ENCODE measurements at places on chromosomes 5 and 9.

- no peak for DNase-seq
Observed at GRCh38 chr9:133460405-133461175, 812 bp downstream of the CACFD1 start.

GRCh38 chr9:69023650-69024049, 9.7 kb upstream of the PRKACG start:
- DNase-seq, result no peak

DNA sequence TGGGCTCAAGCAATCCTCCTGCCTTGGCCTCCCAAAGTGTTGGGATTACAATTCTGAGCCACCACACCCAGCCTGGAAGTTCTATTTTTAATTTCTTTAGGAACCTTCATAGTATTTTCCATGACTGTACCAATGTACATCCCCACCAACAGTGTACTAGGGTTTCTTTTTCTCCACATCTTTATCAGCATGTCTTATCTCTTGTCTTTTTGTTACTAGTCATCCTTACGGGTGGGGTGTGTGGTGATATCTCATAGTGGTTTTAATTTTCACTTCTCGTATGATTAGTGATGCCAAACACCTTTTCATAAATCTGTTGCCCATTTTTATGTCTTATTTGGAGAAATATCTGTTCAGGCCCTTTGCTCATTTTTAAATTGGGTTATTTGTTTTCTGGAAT, 123.0 kb upstream of the MEF2C start:
- DNase-seq, result no peak

- DNase-seq, result no peak
Observed at GRCh38 chr9:77215874-77216273, 38.5 kb downstream of the VPS13A start.

DNA sequence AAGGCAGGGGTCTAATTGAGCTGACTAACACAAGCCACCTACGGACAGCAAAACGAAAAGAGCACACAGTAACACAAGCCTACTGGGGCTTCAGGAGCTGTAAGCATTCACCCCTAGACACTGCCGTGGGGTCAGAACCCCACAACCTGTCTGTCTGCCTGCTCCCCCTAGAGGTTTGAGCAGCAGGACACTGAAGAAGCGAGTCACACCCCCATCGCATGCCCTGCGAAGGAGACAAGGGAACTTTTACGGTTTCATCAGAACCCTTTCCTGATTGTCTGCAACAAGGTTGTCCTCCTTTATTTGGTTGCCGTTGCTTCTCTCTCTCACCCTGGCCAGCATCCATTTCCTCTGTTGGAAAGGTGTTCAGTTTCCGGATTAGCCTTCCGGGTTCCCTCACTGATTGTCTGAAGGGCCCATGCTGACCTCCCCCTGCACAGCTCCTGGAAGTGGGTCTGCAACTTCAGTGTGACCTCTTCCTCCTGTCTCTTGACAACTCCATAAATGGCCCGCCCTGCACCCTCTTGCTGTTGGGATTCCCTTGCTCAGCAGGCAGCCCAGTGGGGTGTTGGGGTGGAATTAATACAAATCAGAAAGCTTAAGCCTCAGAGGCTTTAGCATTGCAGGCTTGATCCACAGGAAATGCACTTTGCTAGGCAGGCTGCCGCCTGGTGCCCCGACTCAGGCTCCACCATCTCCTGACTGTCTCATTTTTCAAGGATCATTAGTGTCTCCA, 258.9 kb upstream of the TLE4 start:
- DNase-seq, result no peak

DNA sequence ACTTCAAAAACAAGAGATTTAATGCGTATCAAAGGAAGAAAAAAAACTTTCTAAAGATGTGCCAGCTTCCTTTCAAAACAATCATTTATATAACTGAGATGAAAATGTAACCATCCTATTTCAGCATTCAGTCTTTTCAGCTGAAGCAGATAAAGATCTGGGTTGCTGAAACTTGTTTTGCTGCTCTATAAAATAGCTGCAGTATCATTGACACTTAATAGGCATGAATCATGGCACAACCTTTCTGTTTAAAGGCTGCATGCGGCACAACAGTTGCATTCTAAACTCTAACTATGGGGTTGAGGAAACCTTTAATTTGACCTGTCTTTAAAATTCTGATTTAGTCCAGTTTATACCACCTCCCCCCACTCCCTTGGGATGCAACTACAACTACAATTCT, 196.7 kb downstream of the MPDZ start:
- DNase-seq, result no peak

DNA sequence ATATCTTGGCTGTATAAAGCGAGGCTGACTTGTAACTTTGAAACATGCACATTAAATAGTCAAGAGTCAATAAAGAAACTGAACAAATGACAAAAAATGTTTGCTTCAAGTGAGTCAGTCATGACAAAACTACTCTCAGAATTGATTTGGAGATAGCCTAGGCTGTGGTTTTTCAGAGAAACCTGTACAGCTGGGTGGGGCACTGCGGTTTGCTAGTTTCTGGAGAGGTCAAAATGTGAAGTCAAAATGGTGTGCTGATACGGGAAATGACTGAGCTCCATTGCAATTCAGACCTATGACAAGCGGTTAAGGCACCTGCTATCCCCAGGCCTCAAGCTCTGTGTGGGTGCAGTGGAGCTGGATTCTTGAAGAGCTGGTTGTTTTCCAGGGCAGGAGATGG, 10.3 kb upstream of the CD180 start:
- peak; percentile 56 for DNase-seq

- no peak for DNase-seq
Observed at GRCh38 chr5:172691886-172692285, 50.8 kb downstream of the NEURL1B start.

GRCh38 chr5:172527559-172527958, 73.2 kb upstream of the SH3PXD2B start:
- DNase-seq, result no peak

GRCh38 chr5:100472091-100472490, 63.1 kb upstream of the FAM174A start:
- DNase-seq, result no peak

DNA sequence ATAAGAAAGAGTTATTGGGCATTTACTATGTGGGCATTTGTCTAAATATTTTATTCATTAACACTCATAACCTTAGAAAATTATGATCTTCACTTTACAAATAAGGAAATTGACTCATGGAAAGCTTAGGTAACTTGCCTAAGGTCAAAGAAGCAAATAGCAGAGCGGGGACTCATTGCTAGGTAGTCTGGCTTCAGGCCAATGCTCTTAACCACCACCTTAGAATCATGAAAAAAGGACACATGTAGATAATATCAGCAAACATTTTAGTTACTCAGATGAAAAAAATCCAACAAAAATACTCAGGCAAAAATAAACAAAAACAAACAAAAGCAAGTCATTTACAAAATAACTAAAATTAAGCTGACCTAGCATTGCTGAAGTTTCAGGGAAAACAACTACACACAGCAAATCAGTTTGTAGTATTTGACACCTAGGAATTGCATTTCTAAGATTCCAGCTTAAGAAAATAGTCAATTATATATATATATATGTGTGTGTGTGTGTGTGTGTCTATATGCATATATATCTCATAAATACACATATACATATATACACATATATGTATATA, 166.0 kb downstream of the HMHB1 start:
- no peak for DNase-seq

DNA sequence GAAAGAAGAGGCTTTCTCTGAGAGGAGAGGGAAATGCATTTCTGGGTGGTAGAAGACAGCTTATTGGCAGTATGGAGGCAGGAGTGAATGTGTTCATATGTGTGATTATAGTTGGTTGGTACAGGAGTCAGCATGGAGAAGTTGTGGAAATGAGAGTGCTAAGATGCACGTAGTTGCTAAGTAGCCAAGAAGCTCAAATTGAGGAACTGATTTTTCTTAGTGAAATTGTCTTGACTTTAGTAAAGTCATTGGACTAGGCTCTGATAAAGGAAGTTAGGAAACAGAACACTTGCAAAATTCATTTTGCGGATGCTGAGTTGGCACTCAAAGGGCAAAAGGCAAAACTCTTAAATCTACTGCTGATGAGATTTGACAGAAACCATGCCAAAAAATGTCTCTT, 158.9 kb upstream of the VCAN start:
- no peak for DNase-seq

DNA sequence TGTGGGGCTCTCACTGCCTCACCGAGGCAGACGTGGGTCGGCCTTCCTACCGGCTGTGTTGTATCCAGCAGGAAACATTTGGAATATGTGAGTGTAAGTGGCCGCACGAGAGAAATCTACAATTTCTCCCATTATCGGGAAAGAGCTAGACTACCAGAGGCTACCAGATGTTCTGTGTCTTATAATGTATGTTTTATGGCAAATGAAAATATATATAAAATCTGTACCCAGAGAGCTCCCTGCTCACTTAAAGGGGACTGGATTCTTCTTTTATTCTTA, 69.5 kb upstream of the PITX1 start:
- no peak for DNase-seq

DNA sequence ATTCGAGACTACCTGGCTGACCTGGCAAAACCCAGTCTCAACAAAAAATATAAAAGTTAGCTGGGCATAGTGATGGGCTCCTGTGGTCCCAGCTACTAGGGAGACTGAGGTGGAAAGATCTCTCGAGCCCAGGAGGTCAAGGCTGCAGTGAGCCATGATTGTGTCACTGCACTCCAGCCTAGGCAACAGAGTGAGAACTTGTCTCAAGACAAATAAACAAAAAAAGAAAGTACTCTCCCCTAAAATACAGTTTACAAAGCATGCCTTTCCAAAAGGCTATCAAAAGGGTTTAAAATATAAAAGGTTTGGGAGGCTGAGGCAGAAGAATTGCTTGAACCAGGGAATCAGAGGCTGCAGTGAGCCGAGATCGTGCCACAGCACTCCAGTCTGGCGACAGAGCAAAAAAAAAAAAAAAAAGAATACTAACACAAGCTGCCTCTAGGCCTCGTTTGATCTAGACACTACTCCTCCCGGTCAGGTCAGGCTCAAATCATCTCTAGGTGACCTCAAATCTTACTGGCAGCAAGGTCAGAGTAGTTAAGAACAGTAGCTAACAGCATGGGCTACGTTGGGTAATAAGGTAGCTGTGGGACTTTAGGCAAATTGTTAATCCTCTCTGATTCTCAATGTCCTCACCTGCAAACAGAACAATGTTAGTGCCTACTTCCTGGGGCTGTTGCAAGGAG, 9.3 kb downstream of the NAIF1 start:
- no peak for DNase-seq

DNA sequence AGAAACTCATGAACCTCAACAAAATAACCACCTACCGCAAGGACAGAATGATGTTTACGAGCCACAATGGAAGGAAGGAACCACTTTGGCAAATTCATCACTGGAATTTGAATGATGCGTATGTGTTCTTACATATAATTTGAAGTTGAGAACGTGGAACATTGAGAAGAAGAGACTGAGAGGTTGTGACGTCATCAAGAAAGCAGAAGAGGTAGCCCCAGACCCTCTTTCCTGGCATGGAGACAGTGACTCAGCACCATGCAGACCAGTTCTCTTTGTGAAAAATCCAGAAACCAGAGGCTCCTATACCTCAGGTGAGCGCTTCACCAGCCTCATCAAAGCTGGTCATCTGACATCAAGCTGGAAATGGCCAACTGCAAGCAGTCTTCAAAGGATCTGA, 124.5 kb downstream of the PDZD2 start:
- DNase-seq, result no peak

- no peak for DNase-seq
Observed at GRCh38 chr5:159877894-159878448, 38.3 kb upstream of the ADRA1B start.

- DNase-seq, result no peak
Observed at GRCh38 chr9:124084087-124084486, 72.5 kb downstream of the LHX2 start.

DNA sequence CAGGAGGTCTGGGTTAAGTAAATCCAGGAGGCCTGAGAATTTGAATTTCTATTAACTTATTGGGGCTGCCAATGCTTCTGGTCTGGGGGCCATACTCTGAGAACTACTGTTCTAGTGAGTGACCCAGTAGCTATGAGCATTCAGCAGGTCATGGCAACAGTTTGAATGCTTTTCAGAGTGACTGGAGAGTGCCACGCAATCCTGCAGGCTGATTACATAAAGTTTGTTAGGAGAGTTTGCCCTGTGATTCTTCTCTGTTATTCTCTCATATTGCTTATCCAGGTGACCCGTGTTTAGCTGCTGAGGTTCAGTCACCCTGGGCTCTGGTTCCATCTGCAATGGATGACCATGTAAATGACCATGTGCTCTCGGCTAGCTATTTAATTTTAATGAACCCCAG, 22.2 kb upstream of the TMED7 start:
- no peak for DNase-seq

- no peak for DNase-seq
Observed at GRCh38 chr5:177427211-177427822, 841 bp downstream of the GRK6 start.

GRCh38 chr5:34684281-34684979, 28.3 kb downstream of the RAI14 start:
- DNase-seq, result no peak

DNA sequence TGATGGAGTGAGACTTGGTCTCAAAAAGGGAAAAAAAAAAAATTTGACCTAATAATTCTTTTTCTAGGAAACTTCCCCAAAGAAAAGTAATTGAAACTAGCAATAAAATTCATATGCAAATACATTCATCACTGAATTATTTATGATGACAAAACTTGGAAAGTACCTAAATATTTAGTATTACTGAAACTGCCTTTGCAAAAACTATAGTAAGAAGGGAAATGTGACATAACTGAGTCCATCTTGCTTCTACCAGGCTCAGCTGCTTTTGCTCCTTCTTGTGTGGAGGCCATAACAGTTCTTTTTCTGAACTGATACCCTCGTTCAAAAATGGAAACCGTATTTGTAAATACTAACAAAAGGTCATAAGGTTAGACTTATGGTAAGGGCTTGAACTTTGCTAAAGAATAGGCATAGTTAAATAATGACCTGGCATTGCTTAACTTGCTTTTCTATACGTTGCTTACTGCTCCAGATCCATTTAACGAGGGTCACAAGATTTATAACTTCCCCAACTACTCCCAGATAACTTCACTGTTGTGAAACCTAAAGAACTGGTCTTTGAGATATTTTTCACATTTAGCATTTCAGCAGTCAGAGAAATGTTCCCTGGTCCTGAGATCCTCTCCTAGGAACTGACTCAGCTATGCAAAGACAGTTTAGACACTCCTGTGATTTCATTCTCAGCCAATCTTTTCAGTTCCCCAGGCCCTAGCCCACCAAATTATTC, 68.4 kb downstream of the CFAP95 start:
- no peak for DNase-seq

- DNase-seq, result no peak
Observed at GRCh38 chr9:83491413-83491812, 46.8 kb downstream of the FRMD3 start.

GRCh38 chr9:74036549-74037231, 460.4 kb upstream of the RORB start:
- no peak for DNase-seq
